ENCODE measurements at places on chromosomes 7 and 10.

- no peak for DNase-seq
Observed at GRCh38 chr10:123966896-123967231, 75.3 kb upstream of the CPXM2 start.

DNA sequence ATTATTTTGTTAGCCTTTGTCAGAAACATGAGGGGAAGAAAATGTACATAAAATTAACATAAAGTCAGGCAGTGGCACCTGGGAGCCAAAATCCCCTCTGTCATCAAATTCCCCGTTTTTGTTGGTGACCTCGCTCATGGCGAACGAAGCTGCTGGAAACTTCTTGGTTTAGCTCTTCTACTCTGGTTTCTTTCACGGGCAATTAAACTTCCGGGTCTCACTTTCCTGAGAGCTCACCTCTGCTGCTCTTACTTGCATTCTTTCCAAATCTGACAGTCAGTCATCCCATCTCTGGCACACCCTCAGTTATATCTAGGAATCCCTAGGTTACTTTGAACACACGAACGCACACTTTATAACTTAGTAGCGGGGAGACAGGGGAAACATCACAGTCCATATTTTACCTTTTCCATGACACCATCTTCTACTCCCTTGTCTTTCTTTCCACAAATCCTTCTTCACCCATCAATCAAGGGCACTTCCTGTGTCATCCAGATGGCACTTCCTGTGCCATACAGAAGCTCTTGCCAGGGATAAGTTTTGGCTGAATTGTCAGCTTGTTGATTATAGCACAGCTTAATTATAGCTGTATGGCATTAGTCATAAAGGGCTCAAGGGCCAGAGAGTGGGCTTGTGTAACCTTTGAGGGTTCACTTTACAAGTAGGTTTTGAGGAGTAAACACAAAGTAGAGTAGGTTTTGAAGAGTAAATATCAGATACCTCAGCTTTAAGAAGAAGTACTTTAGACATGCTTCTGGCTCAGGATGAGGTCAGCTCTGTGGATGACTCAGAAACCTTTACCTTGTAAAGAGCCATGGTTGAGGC is 105.1 kb downstream of the GATA3 start:
- DNase-seq, result no peak

DNA sequence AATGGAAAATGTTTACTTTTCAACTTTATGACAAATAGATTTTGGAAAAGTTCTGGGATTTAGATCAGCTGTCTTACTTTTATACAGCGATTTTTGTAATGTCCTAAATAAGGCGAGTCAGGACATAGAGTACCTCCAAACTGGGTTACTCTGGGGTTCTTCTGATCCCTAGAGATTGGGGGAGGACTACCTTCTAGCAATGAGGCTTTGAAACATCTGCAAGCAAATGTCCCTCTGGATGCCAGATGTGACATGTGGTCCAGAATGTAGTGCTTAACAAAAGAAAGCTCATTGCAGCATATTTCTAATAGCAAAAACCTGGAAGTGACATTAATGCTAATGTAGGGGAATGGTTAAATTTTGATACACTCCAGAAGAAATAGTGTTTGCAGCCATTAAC is 36.1 kb downstream of the ABRAXAS2 start:
- no peak for DNase-seq

GRCh38 chr10:21401196-21401595 is 124.3 kb downstream of the SKIDA1 start:
- no peak for DNase-seq

DNA sequence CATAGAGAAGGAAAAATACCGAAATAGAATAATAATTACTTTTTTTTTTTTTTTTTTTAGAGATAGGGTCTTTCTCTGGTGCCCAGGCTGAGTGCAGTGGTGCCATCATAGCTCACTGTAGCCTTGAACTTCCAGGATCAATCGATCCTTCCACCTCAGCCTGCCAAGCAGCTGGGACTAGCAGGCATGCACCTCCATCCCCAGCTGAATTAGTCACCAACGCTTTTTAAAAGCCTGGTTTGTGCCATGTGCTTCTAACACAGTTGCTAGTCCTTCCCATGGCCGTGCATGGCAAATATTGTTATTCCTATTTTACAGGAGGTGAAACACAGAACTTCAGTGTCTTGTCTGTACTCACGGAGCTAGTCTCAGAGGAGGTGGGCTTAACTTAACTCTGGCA is 23.2 kb downstream of the LYZL2 start:
- DNase-seq, result no peak
